ENCODE measurements at places on chromosomes 6 and 20.

GRCh38 chr6:11774426-11774825 is 4.2 kb downstream of the ADTRP start:
- DNase-seq: no peak

GRCh38 chr6:139920027-139920775 is 545.8 kb upstream of the CITED2 start:
- DNase-seq: no peak

DNA sequence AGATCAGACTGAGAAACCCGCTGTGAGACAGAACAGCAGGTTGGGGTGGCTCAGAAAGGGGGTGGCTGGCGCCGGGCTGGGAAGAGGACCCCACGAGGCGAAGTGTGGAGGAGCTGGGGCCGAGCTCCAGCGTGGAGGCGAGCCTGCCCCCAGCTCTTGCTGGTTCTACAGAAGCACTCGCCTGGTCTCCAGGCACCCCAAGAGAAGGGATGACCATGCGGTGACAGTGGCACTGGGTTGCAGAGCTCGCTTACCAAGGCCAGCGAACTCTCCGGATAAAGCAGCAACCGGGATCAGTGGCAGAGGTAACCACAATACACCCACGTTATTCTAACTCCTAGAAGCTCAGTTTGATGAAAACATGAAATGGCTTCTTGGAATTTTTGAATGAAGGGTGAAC is 26.5 kb downstream of the THBS2 start:
- no peak for DNase-seq

- no peak for DNase-seq
These were observed 65.6 kb upstream of the PHACTR2 start for GRCh38 chr6:143612186-143612585.

GRCh38 chr6:4773181-4773580 is 3.0 kb upstream of the CDYL start:
- no peak for DNase-seq

DNA sequence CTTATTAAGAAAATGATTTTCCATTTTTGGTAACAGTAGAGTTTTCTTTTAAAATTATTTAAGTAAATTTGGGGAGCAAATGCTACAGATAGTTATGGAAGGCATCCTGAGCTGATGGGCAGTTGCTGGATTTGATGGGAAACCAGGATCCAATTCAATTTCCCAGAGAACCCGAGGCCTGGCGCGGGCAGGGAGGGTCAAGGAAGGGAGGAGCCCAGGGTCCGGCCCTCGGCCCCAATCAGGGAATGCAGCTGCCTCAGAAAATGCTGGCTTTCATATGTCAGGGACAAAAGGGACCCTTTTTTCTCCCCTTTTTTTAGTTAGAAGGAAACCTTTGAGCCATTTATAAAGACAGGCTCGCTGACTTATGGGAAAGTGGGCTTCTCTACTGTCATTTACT is 42.1 kb downstream of the CTCFL start:
- no peak for DNase-seq

- no peak for DNase-seq
These were observed 273.1 kb downstream of the HAO1 start for GRCh38 chr20:7667194-7667593.

GRCh38 chr6:124539096-124539495 is 423.1 kb upstream of the RNF217 start:
- no peak for DNase-seq

DNA sequence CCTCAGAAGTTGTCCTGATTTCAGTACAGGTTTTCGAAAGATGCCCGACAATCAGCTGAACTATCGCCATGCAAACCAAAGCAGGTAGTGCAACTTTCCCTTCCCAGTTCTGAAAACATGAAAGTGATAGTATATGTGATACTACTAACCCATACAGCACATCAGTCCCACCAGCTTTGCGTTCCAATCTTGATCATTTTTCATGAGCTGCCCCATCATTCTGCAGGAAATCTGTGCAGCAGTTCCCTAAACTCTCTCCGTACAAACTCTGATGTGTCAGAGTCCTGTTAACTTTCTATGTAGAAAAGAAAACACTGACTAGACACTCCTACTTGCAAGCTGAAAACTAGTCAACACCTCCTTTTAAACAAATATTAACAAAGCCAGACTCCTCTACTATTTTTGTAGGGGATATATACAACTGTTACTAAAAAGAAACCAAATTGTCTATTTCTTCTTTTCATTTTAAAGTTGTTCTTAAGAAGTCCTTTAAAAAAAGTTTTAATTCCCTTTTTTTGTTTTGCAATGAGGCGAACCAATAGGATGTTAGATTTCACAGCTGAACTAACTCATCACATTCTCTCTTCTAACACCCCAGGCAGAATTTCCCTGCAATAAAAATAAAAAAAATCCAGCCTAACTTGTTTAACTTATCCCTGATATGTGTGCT is 99.6 kb upstream of the DST start:
- DNase-seq: no peak

DNA sequence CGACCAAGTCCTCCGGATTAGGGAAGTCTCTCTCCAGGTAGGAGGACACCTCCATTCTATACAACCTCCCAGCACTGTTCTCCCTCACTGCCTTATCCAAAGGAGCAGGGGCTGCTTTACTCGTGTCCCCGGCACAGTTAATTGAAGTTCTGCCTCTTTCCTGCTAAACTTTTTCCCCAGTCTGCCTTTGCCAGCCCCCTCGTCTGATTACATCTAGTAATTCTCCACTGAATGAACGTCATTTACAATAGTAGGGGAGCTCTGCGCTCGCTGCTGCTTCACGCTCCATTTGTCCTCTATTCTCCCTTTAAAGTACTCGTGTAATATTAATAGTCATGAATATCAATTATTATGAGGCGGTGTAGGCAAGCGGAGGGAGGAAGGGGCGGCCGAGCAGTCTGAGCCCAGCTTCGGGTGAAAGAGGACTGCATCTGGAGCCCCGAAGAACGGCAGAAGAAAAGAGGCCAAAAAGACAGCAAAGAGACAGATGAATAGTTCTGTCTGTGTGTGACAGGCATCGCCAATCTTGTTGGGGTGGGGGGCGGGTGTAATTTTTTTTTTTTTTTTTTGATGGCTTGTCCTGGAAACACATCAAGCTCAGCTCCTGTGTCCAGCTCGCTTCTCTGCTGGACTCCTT is 2.9 kb downstream of the TFAP2B start:
- no peak for DNase-seq

DNA sequence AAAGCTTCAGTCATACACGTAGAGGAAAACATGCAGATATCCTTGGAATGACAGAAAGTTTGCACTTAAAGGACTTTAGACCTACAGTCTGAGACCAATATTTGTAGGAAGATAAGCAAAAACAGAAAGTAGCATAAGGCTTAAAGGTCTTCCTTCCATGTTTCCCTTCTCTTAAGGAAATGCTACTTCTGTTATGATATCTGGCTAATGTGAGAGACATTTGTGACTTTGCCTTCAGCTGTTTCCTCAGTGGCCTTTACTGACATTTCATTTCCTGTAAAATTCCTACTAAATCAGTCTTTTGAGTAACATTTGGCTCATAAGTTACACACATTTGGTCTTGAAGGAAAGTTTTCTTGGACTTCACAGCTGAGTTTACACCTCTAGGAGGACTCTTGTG is 713.4 kb downstream of the TBC1D32 start:
- no peak for DNase-seq

- no peak for DNase-seq
These were observed 248.5 kb downstream of the TSHZ2 start for GRCh38 chr20:53220482-53221307.

GRCh38 chr6:169803271-169803811 is 51.9 kb downstream of the ERMARD start:
- no peak for DNase-seq

- no peak for DNase-seq
These were observed 109.8 kb downstream of the DOK5 start for GRCh38 chr20:54585217-54585616.

DNA sequence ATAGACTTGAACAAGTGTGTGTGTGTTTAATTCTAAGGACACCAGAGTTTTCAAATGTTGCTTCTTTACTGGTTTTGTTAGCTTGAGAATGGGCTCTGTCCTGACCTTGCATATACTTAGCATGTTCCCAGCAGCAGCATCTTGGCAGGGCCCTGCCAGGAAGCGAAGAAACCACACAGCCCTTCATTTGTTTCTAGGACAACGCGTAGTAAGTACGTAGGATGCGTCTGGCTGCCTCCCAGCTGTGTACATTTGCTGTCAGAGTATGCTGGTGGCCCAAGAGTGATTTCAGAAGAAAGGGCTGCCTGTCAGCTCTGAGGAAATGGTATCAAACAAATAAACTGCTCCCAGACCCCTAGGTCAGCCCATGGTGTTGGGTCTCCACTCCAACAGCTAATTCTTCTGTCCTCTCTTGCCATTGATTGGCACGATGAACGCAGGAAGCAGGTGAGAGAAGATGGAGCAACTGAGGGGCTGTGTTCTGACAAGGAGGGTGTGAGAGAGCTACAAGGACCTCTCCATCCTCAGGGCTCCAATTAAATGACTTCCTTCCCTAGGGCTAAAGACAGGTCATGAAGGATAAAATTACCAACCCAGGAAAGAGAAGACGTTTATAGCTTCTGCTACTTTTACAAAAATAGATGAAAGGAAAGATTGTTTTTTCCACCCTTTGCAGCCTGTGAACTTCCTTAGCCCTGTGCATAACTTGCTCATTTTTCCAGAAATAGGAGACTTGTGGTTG is 55.9 kb upstream of the HDDC2 start:
- no peak for DNase-seq

- no peak for DNase-seq
These were observed 225.3 kb downstream of the THBS2 start for GRCh38 chr6:169028343-169028742.

DNA sequence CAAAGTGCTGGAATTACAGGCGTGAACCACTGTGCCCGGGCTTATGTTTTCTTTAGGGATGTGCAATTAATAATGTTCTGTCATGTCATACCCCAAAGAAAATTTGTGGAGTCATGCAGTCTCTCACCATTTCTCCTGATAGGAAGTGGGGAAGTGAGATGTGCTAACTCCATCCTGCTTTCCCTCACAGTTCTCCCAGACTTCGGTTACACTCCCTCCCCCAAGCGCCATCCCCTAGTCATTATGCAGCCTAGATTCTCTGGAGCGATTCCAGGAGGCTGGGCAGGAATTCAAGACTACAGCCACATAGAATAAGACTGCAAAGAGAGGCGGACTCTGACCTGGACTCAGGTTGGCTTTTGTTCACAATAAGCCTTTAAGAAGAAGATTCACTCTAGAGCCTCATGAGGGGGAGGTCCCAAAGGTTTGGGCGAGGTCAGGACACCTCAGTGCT is 271.4 kb downstream of the ALDH8A1 start:
- DNase-seq: no peak

- DNase-seq: no peak
These were observed 728.3 kb downstream of the MAFB start for GRCh38 chr20:39960522-39961428.

DNA sequence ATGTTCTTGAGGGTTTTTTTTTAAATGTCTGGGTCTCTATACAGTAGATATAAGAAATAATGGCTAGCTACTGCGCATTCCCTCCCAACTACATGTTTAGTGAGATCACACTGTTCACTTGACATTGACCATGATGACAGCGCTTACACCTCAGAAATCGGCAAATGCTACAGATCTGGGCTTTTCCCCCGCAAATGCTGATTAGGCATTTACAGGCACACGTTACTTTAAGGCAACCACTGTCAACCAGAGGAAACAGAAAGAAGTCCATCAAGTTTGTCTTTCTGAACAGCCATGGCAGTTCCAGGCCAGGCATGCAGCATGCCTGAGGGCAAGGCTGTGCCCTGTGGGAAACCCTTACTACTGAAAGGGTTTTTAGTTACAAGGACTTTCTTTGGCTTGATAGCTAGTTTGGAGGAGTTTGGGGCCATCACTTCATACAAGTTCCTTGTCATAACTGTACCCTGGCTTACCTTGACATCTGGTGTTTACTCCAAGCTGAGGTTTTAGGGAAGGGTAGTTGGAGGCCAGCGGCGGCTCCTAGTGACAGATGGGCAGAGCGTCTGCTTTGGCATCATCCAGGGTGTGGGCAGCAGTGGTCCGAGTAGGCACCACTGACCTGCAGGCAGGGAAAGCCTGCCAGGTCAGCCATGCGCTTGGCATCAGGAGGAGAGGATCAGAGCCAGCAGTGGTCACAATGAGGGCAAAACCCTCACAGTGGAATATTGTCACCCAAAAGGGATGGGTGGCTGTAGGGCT is 43.0 kb downstream of the CFAP61 start:
- no peak for DNase-seq

DNA sequence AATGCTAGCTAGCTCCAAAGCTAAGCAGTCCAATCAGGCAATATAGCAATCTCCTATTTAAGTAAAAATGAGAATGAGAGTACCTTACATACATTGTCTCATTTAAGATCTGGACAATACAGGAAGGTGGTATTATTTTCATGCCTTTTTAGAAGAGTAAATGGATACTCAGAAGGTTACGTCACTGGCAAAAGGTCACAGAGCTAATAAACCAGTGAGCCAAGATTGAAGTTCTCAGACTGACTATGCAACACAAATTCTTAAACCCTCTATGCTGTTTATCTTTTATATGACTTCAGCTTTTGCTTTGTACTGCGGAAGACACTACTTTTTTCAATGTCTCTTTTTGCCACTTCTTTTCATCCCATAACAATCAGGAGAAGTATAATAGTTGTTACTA is 135.2 kb upstream of the PRL start:
- DNase-seq: no peak

DNA sequence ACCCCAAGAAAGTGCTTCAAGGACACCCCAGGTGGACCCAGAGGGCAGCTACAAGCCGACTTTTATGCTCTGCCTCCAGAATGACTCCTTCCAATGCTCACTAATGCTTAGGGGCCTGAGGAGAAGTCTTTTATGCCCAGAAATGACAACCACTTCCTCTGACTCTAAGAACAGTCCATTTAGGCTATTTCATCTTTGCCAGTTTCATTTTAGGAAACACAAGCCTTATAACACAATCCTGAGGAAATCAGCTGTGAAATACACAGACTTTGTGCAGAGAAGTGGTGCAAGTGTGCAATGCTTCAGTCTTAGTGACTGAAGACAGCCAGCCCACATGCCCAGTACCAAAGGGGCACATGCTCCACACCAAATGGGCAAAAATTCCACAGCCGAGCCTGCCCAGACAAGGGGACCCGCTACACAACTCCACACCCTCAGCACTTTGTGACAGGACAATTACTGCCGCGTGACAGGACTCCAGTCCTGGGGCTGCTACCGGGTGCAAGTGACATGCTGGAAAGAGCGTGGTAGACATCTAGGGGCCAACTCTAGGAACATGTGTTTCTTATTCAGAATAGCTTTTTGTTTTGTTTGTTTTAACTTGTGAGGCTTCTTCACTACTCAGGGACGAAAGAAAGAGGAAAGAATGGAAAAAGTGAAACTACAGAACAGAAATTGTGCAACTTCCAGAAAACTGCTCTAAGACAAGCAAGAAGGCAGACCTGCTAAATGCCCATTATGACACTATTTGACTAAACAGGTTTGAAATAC is 28.2 kb upstream of the PLAGL1 start:
- no peak for DNase-seq

DNA sequence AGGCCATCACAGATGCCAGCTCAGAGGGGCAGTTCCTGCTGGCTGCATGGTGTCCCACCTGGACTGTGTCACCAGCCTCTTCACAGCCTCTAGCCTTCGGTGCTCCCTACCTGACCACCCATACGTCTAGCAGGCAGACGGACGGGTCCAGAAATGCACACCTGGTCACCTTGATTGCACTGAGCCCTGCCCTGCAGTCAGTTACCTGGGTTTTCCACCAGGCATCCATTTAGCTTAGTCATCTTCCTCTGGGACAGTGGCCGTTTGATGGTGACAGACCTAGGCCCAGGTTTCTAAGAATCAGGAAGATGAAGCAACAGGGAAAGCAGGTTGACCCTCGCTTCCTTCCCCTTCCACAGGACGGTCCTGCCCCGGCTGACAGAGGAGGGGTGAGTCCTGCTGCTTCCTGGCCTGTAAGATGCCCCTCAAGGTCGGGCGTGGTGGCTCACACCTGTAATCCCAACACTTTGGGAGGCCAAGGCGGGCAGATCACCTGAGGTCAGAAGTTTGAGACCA is 9.8 kb upstream of the BPI start:
- no peak for DNase-seq

Measured in stimulated activated naive CD8-positive, alpha-beta T cell treated with anti-CD3 and anti-CD28 coated beads, Interleukin-15, amount 100 ng/mL, for 72 hours (primary cell).